Activated CD8-positive, alpha-beta T cell treated with anti-CD3 and anti-CD28 coated beads for 36 hours (primary cell): ENCODE measurements at places on chromosomes 11 and 22. TPM values are rescaled to one million over a fixed set of nuclear protein-coding genes. Genes with fewer than 3 reads are reported as not detected.

ALDH3B1 gene
- total RNA-seq, result 0.09 TPM

OR2AG1 gene
- not detected for total RNA-seq

TTC36 gene
- 0.36 TPM for total RNA-seq

DNA sequence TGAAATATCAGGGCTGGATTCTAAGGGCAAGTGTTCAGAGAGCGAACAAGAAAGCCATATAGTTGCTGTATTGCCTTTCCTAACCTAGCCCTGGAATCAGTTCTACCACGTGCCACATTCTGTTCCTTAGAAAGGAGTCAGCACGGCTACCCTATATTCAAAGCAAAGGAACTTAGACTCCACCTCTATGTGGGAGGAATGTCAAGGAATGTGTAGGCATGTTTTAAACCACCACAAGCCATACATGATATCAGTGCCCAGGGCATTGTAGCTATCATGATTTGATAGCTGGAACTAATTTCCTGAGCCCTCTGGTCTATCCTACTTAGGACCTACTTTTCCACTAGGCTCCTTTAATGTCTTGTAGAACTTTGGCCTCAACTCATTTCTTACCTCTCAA, 2.5 kb upstream of the EIF4ENIF1 start:
- peak overlapping the region; percentile 77 for H3K27ac ChIP-seq
- no peak for DNase-seq
- H3K4me3 ChIP-seq, result peak overlapping the region; percentile 8
- H3K36me3 ChIP-seq, result peaks cover 31% of the 10 kb centered on the region
- H3K27me3 ChIP-seq, result no peaks in the 10 kb centered on the region
- peaks cover 41% of the 10 kb centered on the region for H3K4me1 ChIP-seq

DNA sequence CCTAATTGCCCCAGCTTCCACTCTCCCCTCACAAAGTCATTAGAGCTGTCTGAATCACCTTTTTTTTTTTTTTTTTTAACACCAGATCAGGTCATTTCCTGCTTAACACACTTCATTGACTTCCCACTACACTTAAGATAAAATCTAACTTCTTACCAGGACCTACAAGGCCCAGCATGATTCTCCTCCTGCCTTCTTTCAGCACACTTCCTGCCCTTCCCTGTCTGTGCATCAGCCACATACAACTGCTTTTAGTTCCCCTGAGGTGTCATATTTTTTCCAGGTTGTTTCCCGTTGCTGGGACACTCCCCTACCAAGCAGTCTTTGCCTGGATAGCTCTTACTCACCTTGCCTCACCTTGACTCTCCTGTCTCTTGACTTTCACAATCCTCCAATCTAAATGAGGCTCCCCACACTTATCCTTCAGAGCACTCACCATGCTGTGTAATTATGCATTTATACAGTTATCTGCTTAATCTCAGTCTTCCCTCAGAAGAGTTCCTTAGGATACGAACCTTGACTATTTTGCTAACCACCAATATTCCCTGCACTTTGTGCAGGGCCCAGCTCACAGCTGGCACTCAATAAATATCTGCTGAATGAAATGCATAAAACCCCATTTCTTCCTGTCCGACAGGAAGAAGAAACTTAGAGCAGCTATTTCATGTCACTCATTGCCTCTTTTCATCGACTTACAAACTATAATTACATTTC, 96.6 kb upstream of the AKIP1 start:
- no peaks in the 10 kb centered on the region for H3K36me3 ChIP-seq
- H3K4me3 ChIP-seq, result no peak overlapping the region
- H3K27me3 ChIP-seq, result peaks cover 15% of the 10 kb centered on the region
- no peak for DNase-seq
- H3K27ac ChIP-seq, result no peak overlapping the region

DNA sequence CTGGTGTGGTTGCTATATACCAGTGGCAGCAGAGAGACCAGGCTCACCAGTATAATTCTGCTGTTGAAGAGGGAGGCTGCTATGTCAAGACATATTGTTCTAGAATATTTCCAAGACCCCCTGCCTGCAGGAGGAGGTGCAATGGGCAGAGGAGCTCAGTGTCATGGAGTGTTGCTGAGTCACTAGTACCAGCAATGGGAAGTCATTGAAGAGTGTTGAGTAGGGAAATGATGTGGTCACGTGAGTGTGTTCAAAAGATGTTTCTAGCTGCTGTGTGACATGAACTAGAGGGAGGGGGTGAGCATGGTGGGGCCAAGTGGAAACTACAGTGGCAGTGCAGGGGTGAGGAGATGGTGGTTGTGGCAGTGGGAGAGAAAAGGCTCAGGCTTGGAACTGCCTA, 76.3 kb upstream of the BIRC3 start:
- peaks cover 8% of the 10 kb centered on the region for H3K27me3 ChIP-seq
- H3K4me1 ChIP-seq, result no peaks in the 10 kb centered on the region
- H3K27ac ChIP-seq, result no peak overlapping the region
- no peaks in the 10 kb centered on the region for H3K36me3 ChIP-seq

DNA sequence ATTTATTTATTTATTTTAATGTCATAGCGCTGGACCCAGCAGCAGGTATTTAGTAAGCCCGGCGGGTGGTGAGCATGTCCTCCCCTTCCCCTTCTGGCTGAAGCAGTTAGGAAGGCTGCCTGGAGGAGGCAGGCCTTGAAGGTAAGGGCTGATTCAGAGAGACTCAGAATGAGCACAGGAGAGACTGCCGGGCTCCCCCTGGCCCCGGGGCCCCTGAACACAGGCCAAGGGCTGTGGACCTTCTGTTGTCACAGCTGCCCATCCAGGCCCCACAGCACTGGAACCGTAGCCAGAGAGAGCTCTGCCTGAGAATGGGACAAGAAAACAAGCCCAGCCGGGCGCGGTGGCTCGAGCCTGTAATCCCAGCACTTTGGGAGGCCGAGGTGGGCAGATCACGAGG, 52.8 kb downstream of the KCNJ4 start:
- no peak overlapping the region for H3K27ac ChIP-seq
- no peak overlapping the region for H3K4me3 ChIP-seq
- no peak for DNase-seq

DNA sequence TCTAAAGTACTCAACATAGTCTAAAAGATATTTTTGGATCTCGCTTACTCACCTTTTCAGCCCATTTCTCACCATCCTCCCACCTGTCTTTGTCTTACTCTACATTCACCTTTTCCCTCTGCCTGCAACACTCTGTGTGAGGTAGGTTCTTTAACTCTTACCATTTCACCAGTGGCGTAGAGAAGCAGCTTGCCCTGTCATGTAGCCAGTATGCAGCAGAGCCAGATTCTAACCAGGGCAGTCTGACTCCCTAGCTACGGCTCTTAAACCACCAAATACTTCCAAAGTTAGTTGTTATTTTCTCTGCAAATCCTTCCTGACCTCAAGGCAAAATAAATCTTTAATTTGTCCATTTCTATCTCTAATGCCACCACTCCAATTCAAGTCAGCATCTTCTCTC, 7.5 kb downstream of the ALG8 start:
- H3K27ac ChIP-seq, result no peak overlapping the region
- H3K36me3 ChIP-seq, result peaks cover 37% of the 10 kb centered on the region
- no peak for DNase-seq
- H3K27me3 ChIP-seq, result no peaks in the 10 kb centered on the region
- no peak overlapping the region for H3K4me3 ChIP-seq

GRCh38 chr22:41429232-41429950, 17.2 kb downstream of the TOB2 start:
- H3K4me1 ChIP-seq, result peaks cover 15% of the 10 kb centered on the region
- H3K27me3 ChIP-seq, result no peaks in the 10 kb centered on the region
- no peak overlapping the region for H3K27ac ChIP-seq

DNA sequence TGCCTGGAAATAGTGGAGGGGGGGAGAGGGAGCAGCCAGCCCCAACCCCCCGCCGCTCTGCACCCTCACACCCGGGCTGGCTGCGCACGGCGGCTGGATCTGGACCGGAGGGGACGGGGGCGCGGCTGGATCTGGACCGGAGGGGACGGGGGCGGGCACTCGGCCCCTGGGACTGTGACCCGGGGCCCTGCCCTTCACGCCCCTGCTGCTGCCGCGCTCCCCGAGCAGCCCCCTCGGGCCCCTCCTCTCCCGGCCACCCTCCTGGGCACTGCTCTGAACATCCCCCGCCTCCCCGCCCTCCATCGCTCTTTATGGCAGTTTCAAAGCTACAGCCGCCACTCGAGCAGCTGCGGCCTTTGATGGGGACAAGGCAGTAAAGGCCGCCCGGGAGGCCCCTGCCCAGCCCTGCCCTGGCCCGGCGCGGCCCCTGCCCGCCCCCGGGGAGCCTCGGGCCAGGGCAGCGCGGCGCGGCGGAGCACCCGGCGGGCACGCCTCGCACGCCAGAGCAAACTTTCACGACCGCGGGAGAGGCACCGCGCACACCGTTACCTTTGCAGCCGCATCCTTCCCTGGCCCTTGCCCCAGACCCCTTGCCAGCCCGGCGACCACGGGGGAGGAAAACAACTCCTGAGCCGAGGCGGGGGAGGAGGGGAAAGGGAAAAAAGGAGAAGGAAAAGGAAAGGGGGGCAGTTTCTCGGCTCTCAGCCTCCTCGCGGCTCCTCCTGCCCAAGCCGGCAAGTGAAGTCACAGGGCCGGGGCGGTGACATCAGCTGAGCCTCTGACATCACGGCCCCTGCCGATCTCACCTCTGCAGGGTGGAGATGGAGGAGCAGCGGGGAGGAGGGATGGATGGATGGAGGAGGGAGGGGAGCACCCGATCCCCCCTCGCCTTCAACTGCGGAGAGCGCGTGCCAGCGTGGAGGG, 13.1 kb upstream of the TCF20 start:
- H3K36me3 ChIP-seq, result no peaks in the 10 kb centered on the region
- DNase-seq, result peak; percentile 71
- H3K27ac ChIP-seq, result no peak overlapping the region
- H3K4me3 ChIP-seq, result peak overlapping the region; percentile 62
- peaks cover 18% of the 10 kb centered on the region for H3K4me1 ChIP-seq
- H3K27me3 ChIP-seq, result peaks cover 16% of the 10 kb centered on the region

DNA sequence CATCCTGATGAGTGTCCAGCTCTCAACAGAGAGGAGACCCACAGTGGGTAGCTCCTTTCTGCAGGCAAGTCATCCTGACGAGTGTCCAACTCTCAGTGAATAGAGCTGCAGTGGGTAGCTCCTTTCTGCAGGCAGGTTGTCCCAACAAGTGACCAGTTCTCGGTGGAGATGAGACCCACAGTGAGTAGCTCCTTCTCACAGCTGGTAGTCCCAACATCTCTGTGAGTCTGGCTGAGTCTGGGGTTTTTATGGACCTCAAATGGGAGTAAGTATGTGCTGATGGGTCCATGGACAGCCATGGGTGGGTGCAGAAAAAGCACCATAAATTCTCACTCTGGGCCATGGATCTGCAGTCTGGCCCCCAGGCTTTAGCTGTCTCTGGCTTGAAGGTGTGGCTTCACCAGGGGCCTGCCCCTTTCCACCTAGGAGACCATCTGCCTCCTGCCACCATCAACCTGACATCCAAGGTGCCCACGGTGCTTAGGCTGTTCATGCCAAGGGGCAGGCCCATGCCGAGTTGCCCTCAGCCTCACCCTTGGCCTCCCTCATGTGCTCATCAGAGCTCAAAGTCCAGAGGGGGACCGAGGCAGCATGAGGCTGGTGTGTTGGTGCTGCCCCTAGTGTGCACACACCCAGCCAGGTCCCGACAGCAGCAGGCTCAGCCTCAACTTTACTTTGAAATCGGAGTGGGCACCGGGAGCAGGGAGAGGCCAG, 15.3 kb downstream of the NPAT start:
- H3K36me3 ChIP-seq, result peaks cover 89% of the 10 kb centered on the region
- no peaks in the 10 kb centered on the region for H3K27me3 ChIP-seq
- peaks cover 54% of the 10 kb centered on the region for H3K4me1 ChIP-seq
- H3K27ac ChIP-seq, result no peak overlapping the region

DNA sequence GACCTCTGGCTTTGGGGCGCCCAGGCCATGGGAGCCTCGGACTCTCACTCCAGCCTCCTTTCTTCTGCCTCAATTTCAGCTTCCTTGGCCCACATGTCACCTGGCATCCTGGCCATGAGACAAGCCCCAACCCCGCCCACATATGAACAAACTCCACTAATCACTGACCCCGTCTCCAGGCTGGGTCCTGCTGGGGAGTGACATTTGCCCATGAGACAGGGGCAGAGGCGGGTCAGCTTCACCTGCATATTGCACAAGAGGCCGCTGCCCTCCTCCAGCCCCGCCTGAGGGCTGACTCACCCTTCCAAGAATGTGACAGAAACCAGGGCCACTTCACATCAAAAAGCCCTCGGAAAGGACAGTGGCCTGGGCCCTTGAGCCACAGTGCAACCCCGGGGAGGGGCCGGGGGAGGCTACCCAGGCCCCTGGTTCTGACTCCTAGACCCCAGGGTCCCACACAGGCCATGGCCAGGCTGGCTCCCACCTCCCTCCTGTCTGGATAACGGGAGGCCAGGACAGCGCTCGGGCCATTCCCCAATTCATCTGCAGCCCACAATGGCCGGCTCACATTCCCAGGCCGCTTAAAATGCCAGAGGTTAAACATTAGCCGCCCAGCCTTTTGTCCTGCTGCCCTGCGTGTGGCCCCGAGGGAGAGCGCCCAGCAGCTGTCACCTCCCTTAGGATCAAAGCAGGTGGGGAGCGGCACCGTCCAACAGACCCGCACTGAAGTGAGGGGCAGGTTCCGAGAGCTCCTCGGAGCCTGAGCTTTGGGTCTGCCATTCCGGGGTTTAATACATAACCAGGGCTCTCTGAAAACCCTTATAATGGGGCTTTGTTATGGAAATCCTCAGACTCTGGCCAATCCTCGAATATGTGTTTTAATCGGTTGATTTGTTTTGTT, 42.3 kb downstream of the TRMU start:
- no peak overlapping the region for H3K27ac ChIP-seq
- peaks cover 16% of the 10 kb centered on the region for H3K4me1 ChIP-seq
- H3K27me3 ChIP-seq, result peaks cover 3% of the 10 kb centered on the region
- H3K4me3 ChIP-seq, result no peak overlapping the region
- peaks cover 3% of the 10 kb centered on the region for H3K36me3 ChIP-seq
- DNase-seq, result no peak

GRCh38 chr11:69447786-69448185, 33.7 kb upstream of the LINC01488 start:
- H3K36me3 ChIP-seq, result no peaks in the 10 kb centered on the region
- no peak overlapping the region for H3K4me3 ChIP-seq
- peaks cover 22% of the 10 kb centered on the region for H3K27me3 ChIP-seq
- DNase-seq, result no peak
- H3K27ac ChIP-seq, result no peak overlapping the region

DNA sequence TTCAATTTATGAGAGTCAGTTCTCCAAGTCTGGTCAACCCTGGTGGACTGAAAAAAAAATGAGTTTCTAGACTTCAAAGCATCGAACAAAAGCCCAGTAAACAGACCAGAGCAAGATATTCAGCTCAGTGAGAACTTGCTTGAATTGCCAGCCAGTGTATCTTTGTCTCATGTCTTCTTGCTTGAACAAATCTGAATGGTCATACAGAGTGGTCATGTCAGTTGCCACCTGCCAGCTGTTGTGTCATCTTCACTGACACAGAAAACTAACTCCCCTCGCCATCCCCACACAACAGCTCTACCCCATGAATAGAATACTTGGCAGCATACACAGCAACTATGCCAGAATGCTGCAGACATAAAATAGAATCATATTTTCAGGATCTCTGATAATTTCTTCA, 27.5 kb upstream of the CALCB start:
- no peaks in the 10 kb centered on the region for H3K4me1 ChIP-seq
- no peak for DNase-seq
- H3K4me3 ChIP-seq, result no peak overlapping the region
- no peaks in the 10 kb centered on the region for H3K36me3 ChIP-seq
- H3K27ac ChIP-seq, result no peak overlapping the region

- no peaks in the 10 kb centered on the region for H3K4me1 ChIP-seq
- DNase-seq, result no peak
- no peak overlapping the region for H3K27ac ChIP-seq
- no peak overlapping the region for H3K4me3 ChIP-seq
- H3K27me3 ChIP-seq, result no peaks in the 10 kb centered on the region
- H3K36me3 ChIP-seq, result no peaks in the 10 kb centered on the region
Observed at GRCh38 chr11:121643479-121644186, 190.9 kb upstream of the SORL1-AS1 start.
